Ascending aorta (tissue), 2 donors: ENCODE measurements at places on chromosomes 4 and X.

GRCh38 chr4:174292473-174292872, 8.8 kb downstream of the CEP44 start:
- no peak for DNase-seq

DNA sequence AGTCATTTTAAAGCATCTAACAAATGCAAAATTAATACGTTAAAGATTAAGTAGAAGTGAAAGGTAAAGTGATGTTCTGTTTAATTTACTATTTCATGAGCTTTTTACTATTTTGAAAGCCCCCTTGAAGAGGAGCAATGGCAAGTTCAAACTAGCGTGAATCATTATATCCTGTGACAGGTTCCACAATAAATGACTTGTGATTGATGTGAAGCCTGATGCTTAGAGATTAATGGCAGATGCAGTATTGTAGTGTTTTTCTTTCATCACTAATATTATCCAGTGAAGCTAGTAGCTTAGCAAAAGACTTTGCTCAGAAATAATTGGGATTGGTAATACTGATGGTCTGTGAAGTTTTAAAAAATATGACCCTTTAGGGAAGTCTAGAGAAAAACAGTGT, 57.3 kb downstream of the STOX2 start:
- no peak for DNase-seq

GRCh38 chrX:117972711-117973109, 143.9 kb downstream of the KLHL13 start:
- DNase-seq = no peak

DNA sequence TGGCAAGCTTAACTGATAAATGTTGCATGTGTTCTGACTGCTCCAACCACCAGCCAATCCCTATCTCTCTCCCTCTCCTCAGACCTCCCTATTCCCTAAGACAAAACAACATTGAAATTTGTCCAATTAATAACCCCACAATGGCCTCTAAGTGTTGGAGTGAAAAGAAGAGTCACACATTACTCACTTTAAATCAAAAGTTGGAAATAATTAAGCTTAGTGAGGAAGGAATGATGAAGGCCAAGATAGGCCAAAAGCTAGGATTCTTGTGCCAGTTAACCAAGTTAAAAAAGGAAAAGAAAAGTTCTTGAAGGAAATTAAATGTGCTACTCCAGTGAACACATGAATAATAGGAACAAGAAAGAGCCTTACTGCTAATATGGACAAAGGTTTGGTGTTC, 55.6 kb downstream of the FBXW7 start:
- DNase-seq = no peak

- DNase-seq = no peak
Observed at GRCh38 chr4:172818901-172819300, 349.7 kb upstream of the GALNT7 start.

GRCh38 chr4:41506130-41506529, 31.8 kb upstream of the LIMCH1 start:
- DNase-seq = no peak

- DNase-seq = no peak
Observed at GRCh38 chr4:70945452-70946055, 43.4 kb downstream of the MOB1B start.

GRCh38 chr4:101756181-101756580, 34.3 kb upstream of the BANK1 start:
- no peak for DNase-seq

DNA sequence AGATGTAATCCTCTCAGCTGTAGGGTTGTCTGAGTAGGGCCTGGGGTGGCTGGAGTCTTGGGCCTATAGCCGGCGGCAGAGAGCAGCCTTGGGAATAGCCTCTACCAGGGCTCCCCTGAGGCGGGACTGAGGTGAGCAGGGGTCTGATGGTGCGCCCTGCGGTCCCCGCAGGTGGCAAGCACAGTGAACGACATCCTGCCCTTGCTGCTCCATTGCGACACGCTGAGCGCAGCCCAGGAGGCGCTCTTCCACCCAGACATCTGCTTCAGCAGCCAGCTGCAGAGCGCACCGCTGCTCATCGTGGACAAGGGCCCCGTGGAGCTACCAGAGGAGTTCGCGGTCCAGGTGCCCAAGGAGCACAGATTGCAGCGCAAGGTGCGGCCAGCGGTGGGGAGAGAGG, 317.0 kb downstream of the ADGRL3 start:
- no peak for DNase-seq

DNA sequence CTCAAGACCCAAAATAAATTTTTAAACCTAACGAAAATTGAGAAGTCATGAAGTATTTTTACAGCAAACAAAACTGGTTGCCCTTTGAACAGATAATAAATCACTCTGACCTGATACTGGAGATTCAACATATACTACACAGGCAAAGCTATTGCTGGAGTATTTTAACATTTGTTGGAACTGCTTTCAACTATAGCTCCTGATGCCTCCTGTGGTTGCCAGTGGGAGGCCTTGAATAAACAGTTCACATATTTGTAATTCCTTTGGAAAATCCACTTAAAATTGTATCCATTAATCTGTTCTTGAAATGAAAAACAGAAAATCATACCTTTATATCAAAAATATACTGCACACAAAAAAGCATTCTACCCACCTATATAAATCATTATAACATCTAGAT, 605.1 kb downstream of the KCTD8 start:
- no peak for DNase-seq

- no peak for DNase-seq
Observed at GRCh38 chr4:102778720-102779119, 18.0 kb upstream of the MANBA start.
